Tibial nerve (tissue), 4 donors: ENCODE measurements at places on chromosomes 11 and 22. TPM values are rescaled to one million over a fixed set of nuclear protein-coding genes. Genes with fewer than 3 reads are reported as not detected.

Gene TREH
- total RNA-seq = not detected

Gene SCGB1A1
- total RNA-seq = not detected

Gene TFIP11
- total RNA-seq = 16.8 TPM

Gene OR51E2
- not detected for total RNA-seq

Gene SCGB2A2
- not detected for total RNA-seq

Gene LAYN
- total RNA-seq = 4.7 TPM

Gene DKK3
- total RNA-seq = 446 TPM

Gene POU2AF1
- total RNA-seq = not detected

DNA sequence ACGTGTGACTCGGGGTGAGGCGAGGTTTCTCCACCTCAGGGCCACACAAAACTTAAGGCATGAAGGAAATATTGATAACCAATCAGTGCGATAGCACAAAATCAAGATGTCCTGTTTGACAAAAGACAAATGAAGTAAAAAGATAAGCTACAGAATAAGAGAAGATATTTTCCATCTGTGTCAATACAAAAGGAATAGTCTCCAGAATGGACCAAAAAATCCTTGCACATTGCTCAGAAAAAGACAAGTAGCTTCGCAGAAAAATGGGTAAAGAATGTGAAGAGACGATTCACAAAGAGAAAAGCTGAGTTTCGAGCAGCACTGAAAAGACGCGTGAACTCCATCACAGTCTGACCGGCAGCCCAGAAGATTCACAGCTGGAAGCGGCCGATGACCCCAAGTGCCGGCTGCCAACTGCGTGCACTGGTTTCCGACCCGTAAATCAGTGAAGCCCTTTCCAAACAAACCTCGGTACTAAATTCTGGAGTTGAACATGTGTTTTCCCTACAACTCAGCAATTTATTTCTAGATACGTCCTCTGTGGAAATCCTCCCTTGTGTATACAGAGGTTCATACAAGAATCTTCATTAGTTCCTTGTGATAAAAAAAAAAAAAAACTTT lies 308.4 kb downstream of the BRD1 start:
- no peaks in the 10 kb centered on the region for H3K27me3 ChIP-seq
- no peak for DNase-seq
- H3K4me1 ChIP-seq = no peaks in the 10 kb centered on the region

GRCh38 chr11:69297787-69298266 lies 3.9 kb downstream of the MYEOV start:
- no peaks in the 10 kb centered on the region for H3K36me3 ChIP-seq
- peak overlapping the region; percentile 80 for H3K27ac ChIP-seq
- peaks cover 37% of the 10 kb centered on the region for H3K4me1 ChIP-seq
- no peaks in the 10 kb centered on the region for H3K27me3 ChIP-seq
- H3K4me3 ChIP-seq = peak overlapping the region; percentile 34

DNA sequence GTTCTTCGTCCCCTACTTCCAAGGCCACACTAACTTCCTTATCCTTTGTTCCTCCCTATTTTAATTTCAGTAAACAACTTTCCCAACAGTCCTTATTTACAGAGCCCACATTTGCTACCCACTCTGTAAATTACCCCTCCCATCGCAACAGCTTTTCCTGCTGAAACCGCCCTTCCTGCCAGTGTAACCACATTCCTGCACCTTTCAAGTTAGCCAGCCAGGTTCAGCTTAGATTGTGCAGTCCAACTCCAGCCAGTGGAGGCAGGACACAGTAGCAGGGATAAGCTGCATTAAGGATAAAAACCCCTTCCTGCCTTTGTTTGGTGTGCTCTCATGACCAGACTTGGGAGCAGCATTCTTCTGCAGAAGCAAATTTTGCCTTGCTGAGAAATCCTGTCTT lies 768.3 kb upstream of the ARHGAP42 start:
- no peak overlapping the region for H3K27ac ChIP-seq
- no peaks in the 10 kb centered on the region for H3K27me3 ChIP-seq
- no peaks in the 10 kb centered on the region for H3K36me3 ChIP-seq
- no peak for DNase-seq

DNA sequence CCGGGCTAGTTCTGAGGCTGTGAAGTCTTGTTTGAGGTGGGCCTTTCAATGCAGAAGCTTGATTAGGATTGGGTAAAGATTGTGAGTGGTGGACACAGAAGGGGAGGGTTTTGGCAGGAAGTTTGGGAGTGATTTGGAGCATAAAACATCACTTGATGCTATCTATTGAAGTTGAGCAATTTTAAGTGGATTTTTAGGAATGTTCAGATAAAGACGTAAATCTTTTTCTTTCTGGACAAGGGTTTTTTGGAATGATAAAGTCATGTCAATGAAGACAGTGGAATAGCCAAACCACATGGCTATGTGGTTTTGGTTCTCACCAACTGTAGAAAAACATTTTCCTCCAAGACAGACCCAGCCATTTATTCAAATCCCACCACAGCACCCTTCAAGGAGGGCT lies 111.2 kb upstream of the SNX19 start:
- no peak overlapping the region for H3K4me3 ChIP-seq
- no peaks in the 10 kb centered on the region for H3K4me1 ChIP-seq
- DNase-seq = no peak
- H3K27me3 ChIP-seq = no peaks in the 10 kb centered on the region

GRCh38 chr11:29159552-29160465 lies 857.0 kb downstream of the KCNA4 start:
- H3K36me3 ChIP-seq = no peaks in the 10 kb centered on the region
- no peaks in the 10 kb centered on the region for H3K27me3 ChIP-seq
- no peak for DNase-seq
- no peaks in the 10 kb centered on the region for H3K4me1 ChIP-seq
- H3K4me3 ChIP-seq = no peak overlapping the region

DNA sequence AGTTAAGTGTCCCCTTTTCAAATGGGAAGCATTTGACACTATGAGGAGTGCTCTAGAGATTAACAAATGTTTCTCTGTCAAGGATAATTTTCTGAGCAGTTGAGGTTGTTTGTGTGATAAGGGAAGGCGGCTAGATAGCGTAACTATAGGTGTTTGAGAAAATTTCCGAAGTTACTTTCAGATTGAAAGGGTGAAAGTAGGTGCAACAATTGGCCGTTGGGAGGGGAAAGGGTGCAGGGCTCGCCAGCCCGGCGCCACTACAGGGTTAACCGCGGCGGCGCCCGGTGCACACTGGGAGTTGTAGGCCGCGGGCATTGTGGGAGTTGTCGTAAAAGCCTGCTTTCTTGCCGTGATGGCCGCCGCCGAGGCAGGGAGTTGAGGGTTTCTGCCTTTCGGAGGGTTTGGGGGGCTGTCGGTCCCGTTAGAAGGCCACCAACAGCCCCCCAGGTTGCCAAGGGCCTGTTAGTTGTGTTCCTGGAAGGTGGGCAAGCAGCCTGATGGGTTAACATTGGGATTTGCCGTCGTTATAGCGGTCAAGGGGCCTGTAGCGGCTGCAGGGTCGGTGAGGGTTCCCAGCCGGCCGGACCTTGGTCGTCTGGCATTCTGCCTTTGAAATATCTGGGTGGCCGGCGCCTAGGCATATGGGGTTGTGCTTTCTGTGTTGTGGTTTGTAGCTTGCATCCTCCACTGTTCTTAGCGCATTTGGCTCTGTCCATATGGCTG lies 36.5 kb upstream of the HSD17B12 start:
- H3K27me3 ChIP-seq = peaks cover 18% of the 10 kb centered on the region
- peak overlapping the region; percentile 65 for H3K4me3 ChIP-seq
- H3K36me3 ChIP-seq = no peaks in the 10 kb centered on the region
- H3K27ac ChIP-seq = peak overlapping the region; percentile 60

DNA sequence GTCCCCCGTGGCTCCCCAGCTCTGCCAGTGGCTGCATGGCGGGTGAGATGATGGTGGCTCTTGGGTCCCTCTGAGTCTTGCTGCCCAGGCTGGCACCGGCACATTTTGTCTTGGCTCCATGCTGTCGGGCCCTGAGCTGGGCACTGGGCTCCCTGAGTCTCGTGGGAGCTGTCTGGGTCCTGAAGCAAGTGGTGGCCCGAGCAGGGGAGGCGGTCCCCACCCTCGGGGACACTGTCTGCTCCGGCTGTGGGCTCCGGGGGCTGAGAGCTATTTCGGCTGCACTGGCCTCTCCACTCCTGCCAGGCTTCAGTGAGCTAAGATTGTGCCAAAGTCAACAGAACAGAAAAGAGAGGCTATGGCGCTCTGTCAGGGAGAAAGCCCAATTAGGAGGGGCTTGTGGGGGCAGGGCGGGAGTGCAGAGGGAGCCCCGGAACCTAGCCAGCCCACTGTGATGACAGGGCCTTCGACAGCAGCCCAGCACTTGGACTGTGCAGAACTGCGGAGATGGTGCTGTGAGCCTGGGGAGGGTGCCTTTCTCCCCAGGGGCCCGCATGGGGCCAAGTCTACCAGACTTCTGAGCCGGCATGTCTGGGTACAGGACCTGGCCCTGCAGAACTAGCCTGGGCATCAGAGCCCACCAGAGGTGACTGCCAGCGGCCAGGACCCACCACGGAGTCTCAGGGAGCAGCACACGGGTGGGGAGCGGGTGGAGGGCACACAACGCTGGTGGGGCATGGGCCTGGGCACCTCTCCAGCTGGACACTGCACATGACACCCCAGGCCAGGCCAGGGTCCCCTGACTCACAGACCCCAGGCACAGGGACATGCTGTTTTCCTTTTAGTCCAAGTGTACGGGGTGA lies 38.0 kb downstream of the RTN4R start:
- H3K27me3 ChIP-seq = peaks cover 7% of the 10 kb centered on the region
- no peak for DNase-seq
- peaks cover 10% of the 10 kb centered on the region for H3K4me1 ChIP-seq
- no peak overlapping the region for H3K27ac ChIP-seq

DNA sequence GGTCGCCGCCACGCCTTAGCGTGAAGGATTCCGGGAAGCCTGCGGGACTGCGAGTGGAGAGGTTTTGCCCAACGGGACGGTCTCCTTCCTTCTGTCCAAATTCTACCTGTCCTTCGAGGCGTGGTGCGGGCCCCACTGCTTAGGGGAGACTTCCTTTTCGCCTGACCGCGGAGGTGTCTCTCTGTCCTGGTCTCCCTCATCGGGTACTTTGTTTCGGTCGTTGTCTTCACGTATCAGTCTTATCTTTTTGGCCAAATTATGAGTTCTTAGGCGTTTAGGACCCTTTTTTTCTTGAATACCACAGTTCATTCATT lies 388 bp downstream of the HINFP start:
- peaks cover 33% of the 10 kb centered on the region for H3K4me1 ChIP-seq
- no peaks in the 10 kb centered on the region for H3K36me3 ChIP-seq
- H3K27me3 ChIP-seq = no peaks in the 10 kb centered on the region
- no peak for DNase-seq

DNA sequence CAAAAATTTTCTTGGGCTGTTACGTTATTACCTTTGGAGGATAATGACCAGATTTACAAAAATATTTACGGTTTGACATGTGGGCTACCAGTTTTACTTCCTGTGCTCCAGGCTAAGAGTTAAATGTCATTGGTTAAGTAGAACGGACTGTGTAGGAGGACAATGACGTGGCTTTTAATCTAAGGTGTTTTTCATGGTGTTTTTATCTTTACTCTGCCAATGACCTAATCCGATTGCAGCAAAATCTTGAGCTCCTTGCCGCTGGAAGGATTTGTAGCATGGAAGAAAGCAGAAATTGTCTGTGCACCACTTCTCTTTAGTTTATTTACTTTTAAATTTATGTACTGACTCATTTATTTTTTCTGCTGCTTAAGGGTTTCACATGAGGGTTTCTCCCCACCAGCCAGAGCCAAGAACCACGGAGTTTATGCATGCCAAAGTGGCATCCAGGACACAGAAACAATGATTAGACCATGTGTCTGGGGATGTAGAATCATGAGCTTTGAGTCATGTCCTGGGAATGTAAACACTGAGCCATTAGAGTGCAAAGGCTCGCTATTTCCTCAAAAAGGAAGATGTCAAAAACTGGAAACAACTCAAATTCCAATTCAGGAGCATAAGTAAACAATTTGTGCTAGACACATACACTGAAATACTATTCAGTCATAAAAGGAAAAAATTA lies 1.9 kb upstream of the CARD16 start:
- H3K4me3 ChIP-seq = no peak overlapping the region
- H3K4me1 ChIP-seq = peaks cover 9% of the 10 kb centered on the region
- no peaks in the 10 kb centered on the region for H3K36me3 ChIP-seq
- H3K27ac ChIP-seq = no peak overlapping the region
- DNase-seq = no peak
- no peaks in the 10 kb centered on the region for H3K27me3 ChIP-seq

DNA sequence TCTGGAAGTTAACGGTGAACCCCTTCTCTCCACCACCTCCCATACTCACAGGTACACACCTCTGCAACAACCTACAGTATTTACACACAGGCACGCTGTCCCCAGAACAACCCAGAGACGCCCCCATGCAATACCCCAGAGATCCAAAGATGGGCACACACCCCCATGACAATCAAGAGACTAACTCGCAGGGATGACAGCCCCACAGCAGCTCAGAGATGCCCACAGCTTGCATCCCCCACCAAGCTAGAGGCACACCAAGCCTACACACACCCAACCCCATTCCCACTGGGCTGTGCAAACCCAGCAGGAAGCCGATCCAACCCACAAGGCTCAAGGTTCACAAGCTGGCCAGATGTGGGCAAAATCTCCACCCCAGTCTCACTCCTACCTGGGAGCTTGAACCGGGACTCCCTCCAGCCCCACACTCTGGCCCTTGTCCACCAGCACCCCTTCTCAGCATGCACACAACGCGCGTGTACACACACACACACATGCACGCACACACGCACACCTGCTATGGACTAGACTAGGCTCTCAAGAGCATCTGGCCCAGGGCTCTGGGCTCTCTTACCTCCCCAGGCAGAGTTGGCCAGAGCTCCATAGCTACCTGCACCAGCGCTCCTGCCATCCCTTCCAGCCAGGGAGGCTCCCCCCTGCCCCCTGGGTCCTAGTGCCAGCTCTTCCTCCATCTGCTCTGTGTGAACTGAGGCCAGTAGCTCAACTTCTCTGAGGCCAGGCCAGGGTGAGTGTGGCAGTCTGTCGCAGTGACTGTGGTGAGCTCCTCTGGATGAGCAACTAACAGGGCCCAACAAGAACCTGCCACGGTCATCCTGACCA lies 11.5 kb downstream of the STARD10 start:
- peak overlapping the region; percentile 37 for H3K4me3 ChIP-seq
- H3K27ac ChIP-seq = no peak overlapping the region
- no peaks in the 10 kb centered on the region for H3K36me3 ChIP-seq
- H3K27me3 ChIP-seq = no peaks in the 10 kb centered on the region
- DNase-seq = no peak

DNA sequence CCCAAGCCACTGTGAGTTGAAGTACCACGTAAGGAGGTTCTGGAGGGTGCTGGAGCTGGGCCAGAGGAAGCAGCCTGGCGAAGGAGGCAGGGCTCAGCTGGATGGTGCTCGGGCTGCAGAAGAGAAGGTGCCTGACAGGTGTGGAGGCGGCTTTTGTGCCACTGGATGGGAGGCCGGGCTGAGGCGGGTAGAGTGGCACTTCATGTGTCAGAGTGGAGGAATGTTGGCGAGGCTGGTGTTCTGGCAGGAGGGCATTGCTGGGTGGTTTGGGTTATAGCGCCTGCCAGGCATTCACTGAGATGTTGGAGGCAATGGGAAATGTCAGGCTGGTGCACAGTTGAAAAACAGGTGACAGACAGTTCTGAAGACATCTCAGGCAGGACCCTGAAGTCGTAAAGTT lies 24.2 kb downstream of the UBE2L3 start:
- H3K27me3 ChIP-seq = no peaks in the 10 kb centered on the region
- no peaks in the 10 kb centered on the region for H3K4me1 ChIP-seq
- no peak for DNase-seq
- no peak overlapping the region for H3K27ac ChIP-seq
- H3K4me3 ChIP-seq = no peak overlapping the region
